Stimulated activated CD8-positive, alpha-beta memory T cell treated with anti-CD3 and anti-CD28 coated beads, Interleukin-4, amount 100 ng/mL, for 24 hours (primary cell): ENCODE measurements at places on chromosomes 11 and 22.

DNA sequence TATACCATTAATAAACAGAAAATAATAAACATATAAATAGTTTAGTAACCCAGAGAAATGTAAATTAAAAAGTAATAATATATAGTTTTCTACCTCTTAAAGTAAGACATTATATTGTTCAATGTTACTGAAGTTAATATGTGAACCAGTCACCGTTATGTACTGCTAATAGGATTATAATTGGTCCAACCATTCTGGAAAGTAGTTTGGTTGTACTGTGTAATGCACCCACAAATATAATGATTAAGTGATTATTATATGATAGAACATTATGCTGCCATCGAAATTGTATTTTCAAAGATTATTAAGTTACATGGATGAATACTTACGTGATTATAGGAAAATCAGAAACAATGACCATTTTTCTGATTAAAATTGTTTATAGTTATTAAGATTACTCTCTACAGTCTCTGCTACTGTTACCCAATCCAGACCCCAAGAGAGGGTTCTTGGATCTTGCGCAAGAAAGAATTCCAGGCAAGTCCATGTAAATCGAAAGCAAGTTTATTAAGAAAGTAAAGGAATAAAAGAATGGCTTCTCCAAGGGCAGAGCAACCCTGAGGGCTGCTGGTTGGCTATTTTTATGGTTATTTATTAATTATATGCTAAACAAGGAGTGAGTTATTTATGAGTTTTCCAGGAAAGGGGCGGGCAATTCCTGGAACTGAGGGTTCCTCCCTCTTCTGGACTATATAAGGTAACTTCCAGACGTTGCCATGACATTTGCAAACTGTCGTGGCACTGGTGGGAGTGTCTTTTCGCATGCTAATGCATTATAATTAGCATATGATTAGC, 50.1 kb downstream of the ACER3 start:
- DNase-seq, result no peak

- DNase-seq, result no peak
Observed at GRCh38 chr11:7677796-7678201, 4.5 kb upstream of the CYB5R2 start.

GRCh38 chr11:13382751-13383150, 80.3 kb downstream of the BTBD10 start:
- DNase-seq, result no peak

- DNase-seq, result no peak
Observed at GRCh38 chr11:61791737-61792309, 576 bp downstream of the TMEM258 start.

- no peak for DNase-seq
Observed at GRCh38 chr11:8717876-8718753, 35.5 kb downstream of the RPL27A start.
